Liver (tissue), 10 donors: ENCODE measurements at places on chromosomes 11 and 22. TPM values are rescaled to one million over a fixed set of nuclear protein-coding genes. Genes with fewer than 3 reads are reported as not detected.

GRCh38 chr11:5004424-5005274 is 10.0 kb downstream of the OR51L1 start:
- DNase-seq = peak; percentile 43

- no peak for DNase-seq
Observed at GRCh38 chr22:46739094-46739870, 1.2 kb upstream of the CERK start.

DNA sequence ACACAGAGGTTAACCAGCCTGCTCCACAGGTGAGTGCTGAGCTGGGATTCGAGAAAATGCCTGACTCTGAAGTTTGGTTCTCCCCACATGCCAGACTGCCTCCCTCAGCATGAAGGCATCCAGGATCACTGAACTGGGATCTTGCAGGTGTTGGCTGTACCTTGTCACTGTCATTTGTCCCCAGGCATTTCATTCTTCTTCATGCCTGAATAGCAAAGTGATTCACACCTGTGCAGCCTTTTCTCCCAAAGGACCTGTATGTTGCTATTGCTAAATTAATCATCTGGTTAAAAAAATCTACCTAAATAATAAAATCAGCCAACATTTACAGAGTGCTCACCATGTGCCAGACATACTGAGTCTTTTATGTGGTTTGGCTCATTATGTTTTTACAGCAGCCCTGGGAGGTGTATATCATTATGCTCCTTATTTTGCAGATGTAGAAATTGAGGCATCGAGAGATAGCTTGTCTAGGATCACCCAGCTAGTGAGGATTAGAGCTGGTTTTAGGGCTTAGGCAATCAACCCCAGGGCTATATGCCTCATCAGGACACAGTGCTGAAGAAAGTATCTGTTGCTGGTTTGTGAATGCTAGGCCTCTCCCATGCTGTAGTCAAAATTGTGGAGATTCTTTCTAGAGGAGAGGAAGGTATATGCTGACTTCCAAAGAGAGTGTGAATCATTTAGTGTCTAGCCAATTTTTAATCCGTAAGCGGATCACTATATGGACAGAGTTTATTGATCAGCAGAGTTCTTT is 204.4 kb downstream of the HIPK3 start:
- no peak for DNase-seq

DNA sequence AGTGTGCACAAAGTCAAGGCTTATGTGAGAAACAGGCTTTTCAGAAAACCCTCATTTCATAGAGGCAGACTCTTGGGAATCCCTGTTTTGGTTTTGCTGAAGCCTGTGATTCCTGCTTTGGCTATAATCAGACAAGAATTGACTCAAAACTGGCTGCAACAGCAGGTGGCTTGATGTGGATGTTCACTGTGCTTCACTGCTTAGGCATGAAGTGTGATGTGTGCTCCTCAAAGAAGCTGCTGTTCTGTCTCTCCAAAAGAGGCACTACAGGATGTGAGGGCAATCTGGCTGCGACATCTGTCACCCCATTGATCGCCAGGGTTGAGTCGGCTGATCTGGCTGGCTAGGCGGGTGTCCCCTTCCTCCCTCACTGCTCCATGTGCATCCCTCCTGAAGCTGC is 103.5 kb downstream of the C11orf58 start:
- no peak for DNase-seq

Gene CHRDL2
- polyA plus RNA-seq = 19.0 TPM

Gene NADSYN1
- polyA plus RNA-seq = 16.6 TPM

GRCh38 chr22:45769569-45770210 is 98.1 kb downstream of the ATXN10 start:
- no peak for DNase-seq

Gene MS4A15
- polyA plus RNA-seq = not detected

DNA sequence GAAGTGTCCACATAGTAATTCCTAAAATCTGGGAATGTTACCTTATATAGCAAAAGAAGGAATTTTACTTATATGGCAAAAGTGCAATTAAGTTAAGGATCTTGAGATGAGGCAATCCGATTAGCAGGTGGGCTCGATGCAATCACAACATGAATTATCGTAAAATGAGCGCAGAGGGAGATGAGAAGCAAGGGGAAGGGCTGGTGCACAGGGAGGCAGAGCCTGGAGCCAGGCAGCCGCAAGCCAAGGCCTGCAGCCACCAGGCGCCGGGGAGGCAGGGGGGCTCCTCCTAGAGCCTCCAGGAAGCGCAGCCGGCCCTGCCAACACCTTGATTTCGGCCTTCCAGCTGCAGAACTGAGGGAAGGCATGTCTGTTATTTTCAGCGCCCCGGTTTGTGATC is 85.7 kb downstream of the CELSR1 start:
- no peak for DNase-seq

GRCh38 chr11:63944987-63945386 is 6.2 kb downstream of the NAA40 start:
- DNase-seq = no peak

- DNase-seq = peak; percentile 48
Observed at GRCh38 chr11:122628810-122629555, 26.5 kb upstream of the UBASH3B start.

- DNase-seq = no peak
Observed at GRCh38 chr11:14812757-14813156, 79.3 kb downstream of the CYP2R1 start.

Gene OR4D5
- not detected for polyA plus RNA-seq

GRCh38 chr11:9379041-9379440 is 5.4 kb upstream of the IPO7 start:
- DNase-seq = no peak

DNA sequence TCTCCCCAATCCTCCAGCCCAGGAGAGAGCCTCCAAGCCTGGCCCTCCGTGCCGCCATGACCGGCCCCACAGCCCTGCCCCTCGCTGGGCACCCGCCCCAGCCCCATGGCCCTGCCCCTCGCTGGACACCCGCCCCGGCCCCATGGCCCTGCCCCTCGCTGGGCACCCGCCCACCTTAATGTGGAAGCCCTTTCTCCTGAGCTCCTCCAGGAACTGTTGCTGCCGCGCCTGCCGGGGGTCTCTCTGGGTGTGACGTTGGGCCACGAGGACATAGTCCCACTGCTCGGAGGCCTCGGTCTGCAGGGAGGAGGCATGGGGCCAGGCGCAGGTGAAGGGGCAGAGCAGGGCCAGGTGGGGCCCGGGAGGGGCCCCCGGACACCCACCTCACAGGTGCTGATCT is 8.2 kb downstream of the ANO9 start:
- no peak for DNase-seq

GRCh38 chr11:79244241-79244772 is 196.5 kb downstream of the TENM4 start:
- DNase-seq = no peak

DNA sequence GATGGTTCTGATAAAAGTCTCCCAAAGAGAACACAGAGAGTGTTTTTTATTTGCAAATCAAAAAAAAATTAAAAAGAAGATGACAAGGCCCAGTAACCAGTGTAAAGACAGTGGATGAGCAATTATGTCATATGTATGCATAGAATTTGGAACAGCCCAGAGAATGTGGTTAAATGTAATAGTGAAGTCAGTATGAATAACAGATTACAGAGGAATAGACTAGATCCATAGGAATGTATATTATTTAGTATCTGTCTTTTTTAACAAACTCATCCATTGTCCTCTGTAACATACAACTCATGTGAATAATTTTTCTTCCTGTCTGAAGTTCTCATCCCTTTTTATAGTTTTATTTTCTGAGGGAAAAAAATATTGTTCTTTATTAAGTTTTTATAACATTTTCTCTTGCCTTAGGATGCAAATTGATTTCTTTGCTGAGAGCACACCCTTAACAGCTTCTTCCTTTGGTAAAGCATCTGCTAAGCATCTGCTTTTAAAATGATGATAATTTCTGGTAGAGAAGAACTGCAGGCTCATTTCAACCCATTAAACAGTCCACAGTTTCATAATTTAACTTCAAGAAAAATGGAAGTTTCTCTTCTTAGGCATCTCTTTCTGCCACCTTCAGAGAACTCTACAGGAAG is 266.5 kb upstream of the MTNR1B start:
- no peak for DNase-seq

Gene SCUBE2
- 0.42 TPM for polyA plus RNA-seq

GRCh38 chr11:59669611-59670009 is 773 bp upstream of the PATL1 start:
- peak; percentile 51 for DNase-seq

GRCh38 chr22:24976442-24977218 is 24.1 kb downstream of the KIAA1671 start:
- DNase-seq = no peak

Gene UCP2
- 16.1 TPM for polyA plus RNA-seq
